ENCODE measurements at places on chromosomes 2 and 18.

DNA sequence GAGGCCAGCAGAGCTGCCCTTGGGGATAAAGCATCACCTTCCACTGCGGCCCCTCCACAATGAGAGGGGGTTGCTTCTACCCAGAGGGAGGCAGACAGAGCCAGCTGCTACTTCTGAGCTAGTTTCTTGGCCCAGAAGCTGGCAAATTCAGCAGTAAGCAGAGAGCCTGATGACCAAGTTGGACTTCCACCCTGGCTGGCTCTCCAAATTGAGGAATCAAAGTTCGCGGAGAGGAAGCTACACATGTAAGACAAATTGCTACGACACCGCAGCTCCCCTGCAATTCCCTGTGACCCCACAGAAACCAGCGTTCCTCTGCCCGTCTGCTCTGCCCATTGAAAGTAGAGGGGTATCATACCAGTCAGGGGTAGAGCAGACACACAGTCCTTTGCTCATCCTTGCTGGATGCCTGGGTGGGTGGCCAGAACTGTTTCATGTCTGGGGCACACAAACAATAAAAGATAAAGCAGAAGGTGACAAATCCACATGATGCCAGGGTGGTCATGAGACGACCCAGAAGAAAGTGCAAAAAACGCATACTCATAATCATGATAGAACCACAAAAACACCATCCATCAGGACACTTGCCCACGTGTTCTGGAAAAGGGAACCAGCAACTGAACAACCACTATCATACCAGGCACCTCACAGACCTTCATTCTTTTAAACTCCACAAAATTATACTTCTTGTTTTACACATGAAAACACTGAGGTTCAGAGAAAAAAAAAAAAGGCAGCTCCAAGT is 5.4 kb downstream of the TFCP2L1 start:
- no peak for DNase-seq

GRCh38 chr2:208153156-208153555 is 7.2 kb upstream of the CRYGB start:
- DNase-seq, result no peak

DNA sequence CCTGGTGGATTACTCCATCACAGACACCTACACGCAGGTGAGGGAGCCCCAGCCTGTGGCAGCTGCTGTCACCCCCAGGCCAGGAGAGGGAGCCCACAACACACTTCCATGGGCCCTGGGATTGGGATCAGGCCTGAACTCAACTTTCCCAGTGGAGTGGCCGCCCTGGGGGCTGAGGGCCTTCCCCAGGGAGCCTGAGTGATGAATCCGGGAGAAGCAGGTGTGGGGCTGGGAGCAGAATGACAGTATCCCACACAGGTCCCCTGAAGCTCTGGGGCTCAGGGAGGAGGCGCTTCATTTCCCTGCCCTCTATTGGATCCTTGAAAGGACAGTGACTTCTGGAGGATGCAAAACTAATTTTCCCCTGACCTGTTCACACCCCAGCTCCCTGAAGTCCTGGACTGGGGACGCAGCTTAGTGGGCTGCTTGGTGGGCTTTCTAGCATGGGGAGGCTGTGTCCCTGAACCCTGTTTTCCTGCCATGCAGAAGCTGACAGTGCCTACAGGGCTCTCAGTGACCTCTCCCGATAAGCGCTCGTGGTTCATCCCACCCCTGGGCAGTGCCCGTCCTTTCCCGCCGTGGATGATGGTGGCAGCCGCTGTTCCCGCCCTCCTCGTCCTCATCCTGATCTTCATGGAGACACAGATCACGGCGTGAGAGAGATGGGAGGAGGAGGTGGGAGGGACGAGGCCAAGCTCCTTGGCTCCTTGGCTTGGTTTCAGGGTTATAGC is 11.0 kb downstream of the SLC4A3 start:
- DNase-seq, result peak; percentile 24

GRCh38 chr2:42028571-42029148 is 19.2 kb upstream of the PKDCC start:
- DNase-seq, result no peak

DNA sequence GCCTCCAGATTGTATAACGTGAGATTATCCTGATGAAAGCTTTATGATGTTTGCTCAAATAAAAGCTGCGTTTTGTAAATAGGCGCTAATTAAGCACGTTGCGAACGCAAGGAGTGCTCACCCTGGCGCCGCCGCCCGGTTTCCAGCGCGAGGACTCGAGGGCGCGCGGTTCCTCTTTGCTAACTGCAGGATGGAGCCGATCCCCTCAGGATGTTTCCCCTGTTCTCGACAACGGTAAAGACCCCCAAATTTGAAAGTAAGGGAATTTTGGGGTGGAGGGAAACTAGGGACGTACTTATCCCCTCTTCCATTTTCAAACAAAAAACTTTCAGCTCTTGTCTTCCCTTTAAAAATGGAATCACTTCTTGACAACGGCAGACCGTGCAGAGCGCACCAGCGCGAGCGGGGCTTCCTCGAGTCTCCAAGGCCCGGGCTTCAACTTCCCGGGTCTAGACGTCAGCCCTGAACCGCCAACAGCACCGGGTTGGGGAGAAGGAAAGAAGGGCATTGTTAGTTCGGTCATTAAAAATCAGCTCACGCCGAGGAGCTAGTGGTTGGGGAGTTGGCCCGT is 1.1 kb upstream of the GBX2 start:
- peak; percentile 61 for DNase-seq

DNA sequence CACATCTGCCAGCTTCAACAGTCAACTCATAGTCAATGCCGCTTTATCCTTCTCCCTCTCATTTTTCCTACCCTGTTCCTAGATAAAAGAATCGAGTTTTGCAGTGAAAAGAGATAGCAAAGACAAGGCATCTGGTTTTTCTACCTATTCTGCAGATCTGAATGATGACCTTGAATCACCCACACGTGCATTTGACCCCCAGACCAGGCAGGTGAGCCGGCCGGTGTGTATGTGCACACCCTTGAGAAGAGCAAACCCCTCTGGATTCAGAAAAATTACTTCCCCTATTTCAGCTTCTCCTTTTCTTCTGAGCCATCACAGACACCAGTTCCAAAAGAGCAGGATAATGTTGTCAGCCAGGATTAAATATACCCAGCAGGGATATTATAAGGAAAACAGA is 115.6 kb upstream of the ST6GAL2 start:
- DNase-seq, result no peak

DNA sequence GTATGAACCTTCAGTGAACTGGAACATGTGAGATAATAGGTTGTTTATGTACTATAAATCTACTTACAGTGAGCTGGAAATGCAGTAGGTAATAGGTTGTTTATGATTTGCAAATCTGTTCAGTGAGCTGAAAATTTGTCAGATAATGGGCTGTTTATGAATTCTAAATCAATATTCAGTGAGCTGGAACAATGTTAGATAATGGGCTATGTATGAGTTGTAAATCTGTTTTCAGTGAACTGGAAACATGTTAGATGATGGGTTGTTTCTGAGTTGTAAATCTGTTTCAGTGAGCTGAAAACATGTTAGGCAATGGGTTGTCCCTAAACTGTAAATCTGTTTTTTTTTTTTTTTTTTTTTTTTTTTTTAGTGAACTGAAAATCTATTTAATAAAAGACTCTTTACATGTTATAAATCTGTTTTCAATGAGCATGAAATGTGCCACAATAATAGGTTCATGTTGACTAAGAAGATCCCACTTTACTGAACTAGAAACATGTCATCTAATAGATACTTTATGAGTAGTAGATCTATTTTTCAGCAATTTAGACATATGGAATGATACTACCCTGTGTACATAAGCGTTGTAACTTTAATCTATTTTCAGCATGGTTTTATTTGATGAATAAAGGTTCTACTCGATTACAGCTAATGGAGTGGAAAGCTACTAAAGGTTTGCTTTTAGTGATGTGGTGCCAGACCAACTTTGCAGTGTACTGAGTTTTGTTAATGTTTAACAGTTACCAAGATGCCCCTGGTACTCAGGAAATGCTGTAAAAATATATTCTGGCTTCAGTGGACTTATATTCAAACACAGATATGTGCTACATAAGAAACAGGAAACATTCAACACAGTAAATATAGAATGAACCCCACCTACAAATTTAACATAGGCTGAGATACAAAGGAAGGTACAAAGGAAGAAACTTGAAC is 1471.8 kb downstream of the LRP1B start:
- DNase-seq, result no peak

DNA sequence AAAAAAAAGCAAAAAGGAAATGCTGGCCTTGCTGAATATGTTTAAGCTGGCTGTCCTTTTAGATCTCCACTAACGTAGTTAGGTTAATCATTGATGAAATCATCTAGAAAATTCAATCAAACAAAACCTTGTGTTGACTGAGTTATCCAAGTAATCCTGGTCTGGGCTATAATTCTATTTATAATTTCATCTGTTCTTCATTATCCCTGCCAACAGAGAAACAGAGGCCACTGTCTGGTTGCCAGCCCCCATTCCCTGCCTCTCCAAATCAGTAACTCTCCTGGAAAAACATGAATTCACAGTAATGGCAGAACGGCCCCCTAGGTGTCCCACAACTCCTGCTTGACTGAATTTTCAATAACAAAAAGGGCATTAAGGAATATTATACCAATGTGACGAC is 24.6 kb downstream of the DOCK10 start:
- DNase-seq, result no peak

GRCh38 chr2:238971318-238972145 is 123.6 kb downstream of the TWIST2 start:
- no peak for DNase-seq

GRCh38 chr2:215417400-215417951 is 18.4 kb downstream of the FN1 start:
- no peak for DNase-seq

DNA sequence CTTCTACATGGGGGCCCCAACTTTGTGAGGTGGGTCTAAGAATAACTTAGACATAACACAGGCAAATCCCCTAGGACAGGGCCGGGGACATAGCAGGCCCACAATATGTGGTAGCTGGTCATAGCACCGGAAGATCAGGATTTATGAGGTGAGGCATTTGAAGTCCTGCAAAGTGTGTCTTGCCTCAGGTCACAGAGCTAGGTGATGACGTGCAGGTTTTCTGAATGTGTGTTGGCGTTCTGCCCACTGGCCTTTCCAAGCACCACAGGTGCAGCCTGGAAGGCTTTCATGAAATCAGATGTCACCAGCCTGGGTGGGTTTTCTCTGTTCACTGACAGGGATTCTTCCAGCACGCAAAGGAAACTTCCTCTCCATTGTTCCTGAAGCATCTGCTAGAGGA is 119.1 kb downstream of the LRATD1 start:
- DNase-seq, result no peak

DNA sequence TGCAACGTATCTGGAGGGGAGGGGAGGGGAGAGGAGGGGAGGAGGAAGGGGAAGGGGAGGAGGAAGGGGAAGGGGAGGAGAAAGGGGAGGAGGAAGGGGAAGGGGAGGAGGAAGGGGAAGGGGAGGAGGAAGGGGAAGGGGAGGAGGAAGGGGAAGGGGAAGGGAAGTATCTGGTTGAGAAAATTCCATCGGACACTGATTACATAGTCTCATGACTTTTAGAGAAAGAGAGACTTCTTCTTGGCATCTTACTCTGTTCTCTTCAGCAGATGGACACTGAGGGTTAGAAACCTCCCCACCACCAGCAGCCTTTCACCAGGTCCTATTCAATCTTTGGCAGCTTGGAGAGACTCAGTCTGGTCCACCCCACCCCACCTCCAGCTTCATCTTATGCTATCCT is 296.3 kb downstream of the TNS1 start:
- no peak for DNase-seq

GRCh38 chr2:171327043-171327496 is 106.7 kb downstream of the METTL8 start:
- DNase-seq, result no peak

DNA sequence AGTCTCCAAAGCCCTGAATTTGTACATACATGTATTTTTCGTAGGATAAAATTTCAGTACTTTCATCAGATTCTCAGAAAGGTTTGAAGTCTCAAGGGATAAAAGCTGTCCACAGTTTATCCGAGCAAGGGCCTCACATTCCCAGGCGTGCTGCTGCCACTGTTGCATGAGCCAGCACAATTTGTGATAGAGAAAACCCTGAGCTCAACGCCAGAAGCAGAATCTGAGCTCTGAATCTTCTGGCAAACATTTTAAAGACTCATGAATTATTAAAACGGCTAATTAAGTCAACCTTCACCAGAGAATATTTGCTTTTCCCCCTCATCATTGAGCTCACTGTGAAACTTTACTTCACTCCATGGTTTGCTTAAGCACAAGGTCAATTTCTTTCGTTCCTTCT is 38.5 kb upstream of the STPG4 start:
- no peak for DNase-seq

GRCh38 chr18:32624182-32624723 is 148.6 kb downstream of the KLHL14 start:
- no peak for DNase-seq

DNA sequence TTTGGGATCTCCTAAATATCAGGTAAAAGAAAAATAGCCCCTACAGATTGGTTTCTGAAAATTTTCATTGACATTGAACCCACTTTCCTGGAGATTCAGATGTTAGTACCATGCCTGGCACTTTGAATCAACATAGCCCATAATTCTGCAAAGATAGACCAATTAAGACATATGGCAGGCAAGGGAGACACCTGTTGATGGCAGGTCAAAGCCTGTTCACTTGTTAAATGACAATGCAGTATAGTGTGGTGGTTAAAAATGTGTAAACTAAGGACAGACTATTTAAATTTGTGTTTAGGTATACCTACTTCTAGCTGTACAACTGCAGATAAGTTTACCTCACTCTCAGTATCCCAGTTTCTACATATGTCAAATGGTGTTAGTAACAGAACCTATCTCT is 178.1 kb upstream of the MMADHC start:
- DNase-seq, result no peak

- no peak for DNase-seq
Observed at GRCh38 chr18:66601649-66602048, 2.2 kb downstream of the CDH19 start.

- no peak for DNase-seq
Observed at GRCh38 chr2:26395394-26395793, 6.3 kb upstream of the DRC1 start.

DNA sequence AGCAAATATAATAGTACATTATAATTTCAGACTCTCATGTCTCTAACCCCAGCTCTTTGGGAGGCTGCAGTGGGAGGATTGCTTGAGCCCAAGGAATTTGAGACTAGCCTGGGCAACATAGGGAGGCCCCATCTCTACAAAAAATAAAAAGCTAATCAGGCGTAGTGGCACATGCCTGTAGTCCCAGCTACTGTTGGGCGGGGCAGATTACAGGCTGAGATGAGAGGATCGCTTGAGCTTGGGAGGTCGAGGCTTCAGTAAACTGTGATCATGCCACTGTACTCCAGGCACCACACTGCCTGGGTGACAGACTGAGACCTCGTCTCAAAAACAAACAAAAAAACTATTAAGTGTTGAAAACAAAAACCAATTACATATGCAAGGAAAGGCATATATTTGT is 123.0 kb upstream of the MYO3B start:
- no peak for DNase-seq

DNA sequence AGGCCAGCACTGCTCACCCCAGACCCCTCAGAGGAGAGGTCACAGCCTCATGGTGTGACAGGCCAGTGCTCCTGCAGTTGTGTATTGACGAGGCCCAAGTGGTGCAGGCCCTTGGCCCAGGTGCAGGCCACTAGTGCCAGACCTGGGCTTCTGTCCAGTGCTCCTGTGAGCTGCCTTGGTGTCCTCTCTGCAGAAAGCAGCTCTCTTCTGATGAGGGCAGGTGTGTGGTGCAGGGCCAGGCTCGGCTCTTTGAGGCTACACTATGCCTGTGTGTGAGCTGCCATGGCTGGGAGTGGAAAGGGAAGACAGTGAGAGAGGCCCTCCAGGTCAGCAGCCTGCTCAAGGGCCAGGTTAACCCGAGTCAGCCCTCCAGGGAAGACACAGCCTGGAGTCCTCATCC is 17.1 kb downstream of the EHD3 start:
- no peak for DNase-seq

Data from right forelimb (tissue), 1 donor.